ENCODE measurements at places on chromosomes 6 and 20.

- DNase-seq, result peak; percentile 80
Observed at GRCh38 chr6:12601881-12602280, 114.7 kb upstream of the PHACTR1 start.

- DNase-seq, result no peak
Observed at GRCh38 chr6:43088654-43089056, 12.5 kb downstream of the PTK7 start.

DNA sequence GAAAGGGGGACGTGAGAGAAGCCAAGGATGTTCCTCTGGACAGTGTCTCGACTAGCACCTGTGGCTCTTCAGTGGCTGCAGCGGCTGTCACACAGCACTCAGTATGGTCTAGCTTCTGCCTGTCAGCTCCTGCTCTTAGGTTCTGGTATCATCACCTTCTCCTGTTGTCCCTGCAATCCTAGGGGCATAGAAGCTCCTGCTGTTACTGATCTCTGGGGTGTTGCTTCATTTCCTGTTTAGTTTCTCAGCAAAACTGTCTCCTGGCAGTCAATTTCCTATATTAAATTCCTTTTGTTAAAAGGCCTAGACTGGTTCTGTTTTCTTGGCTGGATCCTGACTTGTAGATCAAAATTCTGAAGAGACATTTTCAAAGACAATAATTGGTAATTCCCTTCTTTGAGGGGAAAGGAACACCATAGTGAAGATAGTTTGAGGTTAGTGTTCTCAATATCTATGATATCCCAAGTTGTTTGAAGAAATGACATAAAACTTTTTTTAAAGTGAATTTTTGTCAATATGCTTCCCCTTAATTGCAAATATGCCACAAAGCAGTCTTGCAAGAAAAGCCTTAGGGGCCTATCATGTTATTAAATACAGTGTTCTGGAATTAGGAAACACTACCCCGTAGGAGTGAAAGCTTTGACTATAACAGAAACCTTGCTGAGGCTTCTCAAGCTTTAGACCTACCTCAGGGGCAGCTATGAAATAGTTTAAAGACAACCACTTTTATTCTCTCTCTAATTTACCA, 148.5 kb downstream of the KIF6 start:
- no peak for DNase-seq

DNA sequence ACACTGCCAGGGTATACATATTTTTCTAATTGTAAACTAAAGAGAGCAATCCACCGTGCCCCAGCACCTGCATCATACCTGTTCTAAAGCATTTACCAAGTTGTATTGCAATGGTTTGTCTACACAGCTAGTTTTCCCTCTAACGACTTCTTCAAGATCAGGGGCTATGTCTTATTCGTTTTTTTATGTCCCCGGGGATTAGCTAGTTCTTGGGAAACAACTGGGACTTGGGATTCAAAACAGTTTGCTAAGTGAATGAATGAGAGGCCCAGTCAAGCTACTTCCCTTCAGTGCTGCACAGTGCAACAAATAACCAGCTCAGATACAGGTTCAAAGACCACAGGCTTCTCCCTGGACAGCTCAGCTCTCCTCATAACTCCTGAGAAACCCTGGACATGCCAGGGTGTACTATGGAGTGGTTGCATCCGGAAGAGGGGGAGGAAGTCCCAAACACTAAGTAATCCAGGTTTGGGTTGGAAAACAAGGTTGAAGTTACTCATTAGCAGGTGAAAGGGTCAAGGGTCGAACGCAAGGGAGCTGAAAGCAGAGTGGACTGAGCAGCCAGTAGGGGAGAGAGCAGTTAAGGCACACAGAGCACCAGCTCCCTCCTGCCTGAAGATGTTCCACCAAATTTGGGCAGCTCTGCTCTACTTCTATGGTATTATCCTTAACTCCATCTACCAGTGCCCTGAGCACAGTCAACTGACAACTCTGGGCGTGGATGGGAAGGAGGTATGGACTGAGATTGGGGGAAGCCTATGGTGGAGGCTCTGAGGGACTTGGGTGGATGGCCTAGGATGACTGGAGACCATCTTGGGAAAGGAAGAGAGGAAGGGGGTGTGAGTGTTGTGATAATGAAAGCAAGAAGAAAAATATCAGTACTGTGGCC, at the start of gene APOM:
TSS of gene APOM (plus strand) at position 546 of the 889 bp plus-strand sequence. CDS start at position 619, 73 bp downstream.
- no peak for DNase-seq

DNA sequence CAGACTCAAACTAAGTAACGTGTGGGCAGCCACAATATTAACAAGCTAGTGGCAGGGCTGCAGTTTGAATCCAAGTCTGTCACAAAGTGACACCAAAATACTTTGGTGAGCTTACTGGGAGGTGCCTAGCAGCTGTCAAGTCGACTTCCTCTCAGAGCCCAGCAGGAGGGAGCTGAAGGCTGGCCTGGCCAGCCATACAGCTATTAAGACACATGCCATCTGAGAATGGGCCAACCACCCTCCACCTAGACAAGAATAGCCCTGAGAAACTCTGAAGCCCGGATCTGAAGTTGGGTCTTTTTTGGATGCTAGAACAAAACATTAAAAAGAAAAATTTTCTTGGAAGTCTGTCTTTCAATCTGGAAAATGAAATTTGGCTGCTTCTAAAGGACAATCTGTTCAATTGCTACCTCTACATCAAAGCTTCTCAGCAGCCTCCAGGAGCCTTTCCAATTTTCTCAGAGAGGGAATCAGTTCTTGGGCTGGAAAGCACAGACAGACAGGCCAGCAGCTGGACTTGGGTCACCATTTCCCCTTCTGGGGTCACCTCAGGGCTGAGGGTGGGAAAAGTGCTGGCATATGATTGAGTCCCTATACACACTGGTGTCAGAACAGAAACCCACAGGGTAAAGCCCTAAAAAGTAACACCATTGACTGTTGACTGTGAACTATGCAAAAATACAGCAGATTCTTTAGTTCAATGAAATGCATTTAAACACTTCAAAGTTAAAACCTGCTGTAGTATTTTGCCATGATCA, 42.9 kb downstream of the UQCC1 start:
- peak; percentile 10 for DNase-seq

GRCh38 chr20:39993742-39994141, 695.3 kb downstream of the MAFB start:
- DNase-seq, result no peak

GRCh38 chr6:103783329-103783728, 1076.4 kb downstream of the HACE1 start:
- no peak for DNase-seq

DNA sequence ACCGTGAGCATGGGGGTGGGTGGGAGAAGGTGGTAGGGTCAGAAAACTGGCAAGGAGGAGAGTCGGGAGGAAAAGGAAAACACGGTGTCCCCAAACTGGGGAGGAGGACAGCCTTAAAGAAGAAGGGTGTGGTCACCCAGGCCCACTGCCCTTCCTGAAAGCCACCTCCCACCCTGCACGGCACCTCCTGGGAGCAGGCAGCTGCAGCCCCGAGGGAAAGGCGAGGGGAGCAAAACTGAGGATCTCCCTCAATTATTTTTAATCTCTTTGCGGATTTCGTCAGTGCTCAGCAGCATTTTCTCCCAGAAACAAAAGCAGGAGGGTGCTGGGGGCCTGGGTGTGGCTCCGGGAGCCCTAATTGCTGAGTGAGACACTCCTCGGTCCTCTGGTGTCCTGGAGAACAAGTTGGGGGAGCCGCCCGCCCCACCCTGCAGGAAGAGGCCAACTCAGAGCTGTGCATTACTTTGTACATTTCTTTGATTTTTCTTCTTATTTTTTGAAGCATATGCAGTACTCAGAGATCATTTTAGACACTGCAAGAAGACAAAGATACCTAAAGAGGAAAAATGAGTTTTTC, 56.4 kb downstream of the RIOK1 start:
- no peak for DNase-seq

DNA sequence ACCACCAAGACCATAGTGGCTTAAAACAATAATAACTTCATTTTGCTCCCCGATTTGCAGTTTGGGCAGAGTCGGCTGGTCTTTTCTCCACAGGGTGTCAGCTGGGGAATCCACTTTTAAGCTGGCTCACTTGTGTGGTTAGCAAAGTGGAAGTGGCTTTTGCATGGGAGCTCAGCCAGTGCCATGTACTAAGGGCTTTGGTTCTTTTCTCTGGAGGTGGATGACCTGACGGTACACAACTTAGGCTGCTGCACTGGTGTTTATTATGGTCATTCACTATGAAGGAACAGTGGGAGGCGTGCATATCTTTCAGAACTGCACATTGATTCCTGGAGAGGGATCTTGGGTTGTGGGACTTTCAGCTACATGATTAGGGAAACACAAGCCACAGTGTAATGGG, 141.0 kb downstream of the OR2B2 start:
- no peak for DNase-seq

- DNase-seq, result no peak
Observed at GRCh38 chr20:32017711-32018251, 7.5 kb downstream of the CCM2L start.

GRCh38 chr20:36043441-36043840, 75.1 kb downstream of the CNBD2 start:
- DNase-seq, result no peak

DNA sequence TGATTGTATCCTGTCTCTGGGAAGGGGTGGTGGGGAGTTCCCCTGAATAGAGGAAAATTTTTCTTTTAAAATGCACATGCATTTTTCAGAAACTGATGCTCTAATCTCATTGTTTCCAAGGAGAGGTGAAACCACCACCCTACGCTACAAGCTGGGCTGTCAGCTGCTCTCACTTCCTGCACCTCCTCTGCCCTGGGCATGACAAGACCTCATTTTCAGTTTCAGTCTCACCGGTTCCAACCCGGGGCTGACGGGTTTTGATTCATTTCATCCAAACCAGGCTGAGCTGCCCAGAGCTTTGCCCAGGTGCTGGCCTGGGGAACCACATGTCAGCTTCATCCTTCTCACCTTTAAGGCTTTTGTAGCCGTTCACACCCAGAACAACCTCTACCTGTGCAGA, 99.7 kb downstream of the EYA2 start:
- DNase-seq, result no peak

DNA sequence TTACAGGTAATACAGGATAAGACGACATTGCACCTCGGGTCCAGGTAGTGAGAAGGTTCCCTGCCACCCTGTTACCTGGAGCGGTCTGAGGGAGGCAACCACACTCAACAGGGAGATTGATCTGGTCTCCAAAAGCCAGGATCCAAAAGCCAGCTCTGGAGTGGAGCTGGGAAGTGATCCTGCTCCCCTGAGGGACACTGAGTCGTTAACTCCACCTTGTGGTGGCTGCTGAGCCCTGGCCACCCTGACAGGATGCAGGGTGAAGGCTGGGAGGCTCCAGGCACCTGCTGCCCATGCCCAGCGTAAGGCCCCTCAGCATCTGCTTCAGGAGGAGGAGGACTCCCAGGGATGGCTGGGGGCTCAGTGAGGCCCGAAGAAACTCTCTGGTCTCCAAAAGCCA, 38.7 kb upstream of the SLC22A2 start:
- no peak for DNase-seq

DNA sequence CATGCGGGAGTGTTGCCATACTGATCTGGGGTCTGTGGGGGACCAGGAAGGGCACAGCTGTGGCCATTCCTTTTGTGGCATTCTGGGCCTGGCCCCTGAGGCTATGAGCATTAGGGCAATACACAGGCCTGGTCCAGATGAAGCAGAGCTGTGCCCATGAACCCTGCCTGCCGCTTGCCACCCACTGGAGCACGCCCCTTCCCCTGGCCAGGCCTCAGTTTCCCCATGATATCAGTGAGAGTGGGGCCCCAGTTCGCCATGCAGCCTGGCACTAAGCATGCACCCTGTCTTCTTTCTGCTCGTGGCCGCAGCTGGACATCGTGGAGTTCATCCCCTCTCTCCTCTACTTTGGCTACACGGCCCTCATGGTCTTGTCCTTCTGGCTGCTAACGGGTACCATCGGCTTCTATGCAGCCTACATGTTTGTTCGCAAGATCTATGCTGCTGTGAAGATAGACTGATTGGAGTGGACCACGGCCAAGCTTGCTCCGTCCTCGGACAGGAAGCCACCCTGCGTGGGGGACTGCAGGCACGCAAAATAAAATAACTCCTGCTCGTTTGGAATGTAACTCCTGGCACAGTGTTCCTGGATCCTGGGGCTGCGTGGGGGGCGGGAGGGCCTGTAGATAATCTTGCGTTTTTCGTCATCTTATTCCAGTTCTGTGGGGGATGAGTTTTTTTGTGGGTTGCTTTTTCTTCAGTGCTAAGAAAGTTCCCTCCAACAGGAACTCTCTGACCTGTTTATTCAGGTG, 42.4 kb downstream of the PLAGL2 start:
- DNase-seq, result no peak

DNA sequence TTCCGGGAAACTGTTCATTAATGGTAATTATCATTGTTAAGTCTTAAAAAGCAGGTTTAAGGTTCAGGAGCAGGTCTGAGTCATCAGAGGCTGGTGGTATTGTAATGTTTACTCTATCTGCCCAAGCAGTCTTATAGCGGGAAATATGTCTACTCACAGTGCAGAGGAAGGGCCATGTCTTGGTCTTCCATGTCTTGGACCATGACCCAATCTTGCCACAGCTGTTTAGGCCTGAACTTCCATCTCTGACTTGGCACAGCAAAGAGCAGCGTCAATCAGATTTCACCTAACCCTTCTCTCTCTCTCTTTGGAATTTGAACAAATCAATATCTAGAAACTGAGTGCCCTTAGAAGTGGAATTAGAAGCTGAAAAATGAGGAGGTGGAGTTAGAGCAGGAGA, 25.8 kb downstream of the SLC2A12 start:
- no peak for DNase-seq

- DNase-seq, result no peak
Observed at GRCh38 chr6:111032484-111033140, 50.8 kb downstream of the RPF2 start.

DNA sequence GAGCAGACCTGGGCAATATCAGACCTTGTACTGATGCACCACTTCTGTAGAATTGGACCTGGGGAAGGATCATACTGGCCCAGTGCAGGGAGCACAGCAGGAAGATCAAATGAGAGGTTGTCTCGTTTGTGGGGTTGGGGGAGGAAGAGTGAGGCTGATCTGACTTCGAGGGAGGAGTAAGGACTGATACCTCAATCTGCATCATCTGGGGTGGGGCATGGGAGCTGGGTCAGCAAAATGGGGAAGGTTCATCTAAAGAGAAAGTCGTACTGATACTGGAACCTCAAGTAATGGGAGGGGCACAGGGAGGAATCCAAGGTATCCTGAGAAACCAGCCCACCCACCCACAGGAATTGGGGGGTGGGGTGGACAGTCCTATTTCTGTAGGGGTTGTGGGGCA, 3.7 kb downstream of the RNF39 start:
- DNase-seq, result no peak

GRCh38 chr6:28531479-28532128, 5.9 kb downstream of the GPX5 start:
- DNase-seq, result no peak

- DNase-seq, result no peak
Observed at GRCh38 chr6:140855520-140855919, 1277.2 kb upstream of the GJE1 start.

DNA sequence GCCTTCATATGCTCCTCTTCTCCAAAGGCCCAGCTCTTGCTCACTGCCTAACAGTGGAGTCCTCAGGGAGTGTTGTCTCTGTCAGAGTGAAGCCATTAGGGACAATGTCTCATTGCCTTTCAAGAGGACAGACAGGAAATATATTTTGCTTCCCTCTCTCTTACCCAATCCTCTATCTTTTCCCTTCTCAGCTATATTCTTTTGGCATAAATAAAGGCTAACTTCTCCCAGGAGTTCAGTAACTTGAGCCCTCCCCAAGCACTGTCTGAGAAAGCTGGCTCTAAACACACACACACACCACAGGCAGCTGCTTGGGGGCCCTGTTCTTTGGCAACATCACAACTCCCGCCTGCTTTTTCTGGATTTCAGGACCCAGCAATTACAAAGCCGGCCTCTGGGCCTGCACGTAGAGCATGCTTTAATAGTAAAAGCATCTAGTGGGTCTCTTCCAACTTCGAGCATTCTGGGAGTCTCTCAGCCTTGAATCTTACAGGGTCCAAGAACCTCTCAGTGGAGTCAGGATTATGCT, 34.7 kb upstream of the LAMA4 start:
- DNase-seq, result peak; percentile 92

- no peak for DNase-seq
Observed at GRCh38 chr6:133214267-133214666, 26.9 kb upstream of the EYA4 start.

Data from fibroblast of skin of abdomen (primary cell).